ENCODE measurements at places on chromosomes 1 and 21. TPM values are rescaled to one million over a fixed set of nuclear protein-coding genes. Genes with fewer than 3 reads are reported as not detected.

DNA sequence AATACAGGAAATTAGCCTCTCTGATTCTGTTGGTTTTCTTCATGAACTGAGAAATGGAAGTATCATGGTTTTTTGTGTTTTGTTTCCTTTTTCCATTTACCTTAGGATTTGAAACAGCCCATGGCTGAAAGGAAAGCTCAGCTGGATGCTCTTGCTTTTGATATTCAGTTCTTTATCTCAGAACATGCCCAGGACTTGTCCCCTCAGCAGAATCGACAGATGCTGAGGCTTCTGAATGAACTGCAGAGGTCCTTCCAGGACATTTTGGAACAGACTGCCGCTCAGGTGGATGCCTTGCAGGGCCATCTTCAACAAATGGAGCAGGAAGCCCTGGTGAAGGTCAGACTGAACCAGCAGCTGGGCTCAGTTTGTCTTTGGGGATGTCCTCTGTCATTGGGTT is 142.4 kb downstream of the MACF1 start:
- ATAC-seq: no peak

DNA sequence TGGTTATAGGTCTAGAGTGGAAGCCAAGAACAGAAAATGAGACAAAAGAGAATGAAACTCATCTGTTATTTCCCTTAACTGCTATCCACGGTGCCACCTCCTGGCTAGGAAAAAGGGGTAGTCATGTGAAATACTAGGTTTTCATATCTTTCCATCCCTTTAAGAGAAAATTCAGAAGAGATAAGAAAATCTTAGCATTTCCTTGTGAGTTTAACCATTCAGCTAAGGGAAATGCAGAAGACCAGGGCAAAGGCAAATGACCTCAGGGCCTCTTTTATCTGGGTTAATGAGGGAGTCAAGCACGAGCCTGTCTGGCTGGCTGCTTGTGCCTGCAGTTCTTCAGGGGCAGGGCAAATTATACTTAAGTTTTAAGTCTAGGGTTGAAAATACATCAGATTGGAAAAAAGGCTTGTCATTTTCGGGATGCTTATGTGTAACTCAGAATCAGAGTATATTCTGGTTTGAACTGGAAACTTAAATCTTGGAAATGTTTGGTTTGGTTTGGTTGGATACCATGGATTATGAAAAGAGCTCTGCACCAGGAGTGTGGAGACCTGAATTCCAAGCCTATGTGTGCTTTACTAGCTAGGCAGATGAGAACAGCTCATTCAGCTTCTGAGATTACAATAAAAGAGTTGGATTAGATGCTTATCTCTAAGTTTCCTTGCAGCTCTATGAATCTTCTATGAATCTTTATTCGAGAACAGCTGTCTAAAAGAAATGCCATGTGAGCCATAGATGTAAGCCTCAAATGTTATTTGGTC is 19.9 kb downstream of the NIBAN1 start:
- ATAC-seq: no peak

DNA sequence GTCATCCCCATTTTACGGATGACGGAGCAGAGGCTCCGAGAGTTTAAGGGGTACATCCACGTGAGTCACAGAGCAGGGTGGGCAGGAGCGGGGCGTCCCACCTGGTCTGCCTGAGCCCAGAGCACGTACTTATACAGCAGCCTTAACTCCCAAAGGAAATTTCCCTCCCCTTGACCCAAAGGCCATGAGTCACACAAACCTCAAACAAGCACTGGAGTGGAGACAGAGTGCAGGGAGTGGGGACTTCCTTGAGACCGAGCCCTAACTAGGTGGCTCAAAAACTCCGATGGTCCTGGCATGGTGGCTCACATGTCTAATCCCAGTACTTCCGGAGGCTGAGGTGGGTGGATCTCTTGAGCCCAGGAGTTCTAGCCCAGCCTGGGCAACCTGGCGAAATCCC is 141.6 kb upstream of the KLHDC7A start:
- no peak for ATAC-seq

Gene SHISAL2A
- 1.0 TPM for total RNA-seq

Gene DMRTA2
- 0.66 TPM for total RNA-seq

Gene SLC25A34
- total RNA-seq: 3.2 TPM
